ENCODE measurements at places on chromosomes 13 and 19.

- no peak for DNase-seq
These were observed 396.9 kb upstream of the SLITRK1 start for GRCh38 chr13:84279166-84279565.

GRCh38 chr19:28667348-28667977, 545.5 kb downstream of the UQCRFS1 start:
- no peak for DNase-seq

GRCh38 chr13:113959198-113959597, 14.7 kb downstream of the C13orf46 start:
- no peak for DNase-seq

GRCh38 chr13:52808842-52809219, 39.6 kb downstream of the PCDH8 start:
- DNase-seq: no peak

GRCh38 chr13:24142886-24143285, 17.6 kb upstream of the SPATA13 start:
- no peak for DNase-seq

GRCh38 chr19:56155124-56155687, 14.1 kb downstream of the ZNF444 start:
- no peak for DNase-seq

- peak; percentile 87 for DNase-seq
These were observed 38.6 kb downstream of the ELL start for GRCh38 chr19:18483119-18483890.

- DNase-seq: no peak
These were observed 16.2 kb downstream of the PCID2 start for GRCh38 chr13:113192279-113192678.

DNA sequence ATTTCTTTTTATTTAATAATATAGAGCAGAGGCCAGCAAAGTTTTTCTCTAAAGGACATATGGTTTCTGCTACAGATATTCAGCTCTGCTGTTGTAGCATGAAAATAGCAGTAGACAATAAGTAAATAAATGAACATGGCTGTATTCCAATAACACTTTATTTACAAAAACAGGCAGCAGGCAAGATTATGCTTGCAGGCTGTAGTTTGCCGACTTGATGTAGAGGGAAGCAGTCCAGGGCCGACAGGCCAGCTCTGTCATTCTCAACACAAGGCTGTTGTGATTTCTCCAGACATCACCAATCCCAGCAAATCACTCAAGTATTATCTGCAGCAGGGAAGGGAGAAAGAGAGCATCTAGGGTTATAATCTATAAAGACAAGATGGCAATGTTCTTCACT, 1062.5 kb upstream of the PCDH9 start:
- DNase-seq: no peak

DNA sequence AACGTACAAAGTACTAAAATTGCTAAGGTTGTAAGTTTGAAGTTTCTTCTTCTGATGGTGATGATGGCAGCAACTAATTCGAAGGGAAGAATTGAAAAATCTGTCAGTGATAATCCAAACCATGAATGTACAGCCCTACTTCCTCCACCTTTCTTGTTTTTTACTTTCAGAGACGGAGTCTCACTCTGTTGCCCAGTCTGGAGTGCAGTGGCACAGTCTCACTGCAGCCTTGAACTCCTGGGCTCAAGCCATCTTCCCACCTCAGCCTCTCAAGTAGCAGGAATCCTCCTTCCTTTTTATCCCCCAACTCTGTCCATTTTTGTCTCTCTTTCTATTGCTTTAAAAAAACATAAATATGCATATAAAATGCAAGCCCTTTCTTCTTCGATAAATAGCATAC, 112.3 kb upstream of the SOX21 start:
- DNase-seq: no peak

GRCh38 chr19:45166723-45167252, 6.0 kb upstream of the NKPD1 start:
- DNase-seq: no peak

DNA sequence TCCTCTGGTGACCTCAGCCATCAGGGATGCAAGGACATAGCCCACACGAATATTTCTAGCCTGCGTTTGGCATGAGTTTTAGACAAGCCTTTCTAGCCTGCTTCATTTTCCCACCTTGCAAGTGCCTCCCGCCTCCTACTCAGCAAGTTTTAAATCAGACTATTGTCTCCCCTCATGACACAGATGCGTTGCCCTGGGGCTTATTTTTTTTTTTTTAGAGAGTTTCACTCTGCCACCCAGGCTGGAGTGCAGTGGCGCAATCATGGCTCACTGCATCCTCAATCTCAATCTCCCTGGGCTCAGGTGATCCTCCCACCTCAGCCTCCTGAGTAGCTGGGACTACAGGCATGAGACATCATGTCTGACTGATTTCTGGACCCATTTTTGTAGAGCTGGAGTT, 14.6 kb downstream of the GJB2 start:
- DNase-seq: no peak

GRCh38 chr19:39430675-39431593, 4.8 kb downstream of the RPS16 start:
- DNase-seq: no peak

DNA sequence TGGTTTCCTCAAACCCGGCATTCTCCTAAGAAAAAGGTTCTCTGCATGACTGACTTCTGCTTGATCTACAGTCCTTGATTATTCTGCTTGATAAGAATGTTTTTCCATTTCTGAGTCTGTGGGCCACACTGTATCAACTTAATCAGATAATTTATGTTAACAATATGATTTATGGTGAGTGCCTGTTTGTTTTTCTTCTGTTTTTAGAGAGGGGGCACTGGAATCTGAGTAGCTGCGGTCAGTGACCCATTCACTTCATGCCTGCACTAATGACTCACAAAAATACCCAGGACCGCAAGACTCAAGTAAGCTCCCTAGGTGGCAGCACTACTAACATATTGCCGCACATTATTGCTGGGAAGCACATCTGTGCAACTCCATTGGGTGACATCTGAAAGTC, 542.3 kb upstream of the ATXN8OS start:
- peak; percentile 37 for DNase-seq

GRCh38 chr19:32350471-32350865, 5.1 kb downstream of the ZNF507 start:
- no peak for DNase-seq

DNA sequence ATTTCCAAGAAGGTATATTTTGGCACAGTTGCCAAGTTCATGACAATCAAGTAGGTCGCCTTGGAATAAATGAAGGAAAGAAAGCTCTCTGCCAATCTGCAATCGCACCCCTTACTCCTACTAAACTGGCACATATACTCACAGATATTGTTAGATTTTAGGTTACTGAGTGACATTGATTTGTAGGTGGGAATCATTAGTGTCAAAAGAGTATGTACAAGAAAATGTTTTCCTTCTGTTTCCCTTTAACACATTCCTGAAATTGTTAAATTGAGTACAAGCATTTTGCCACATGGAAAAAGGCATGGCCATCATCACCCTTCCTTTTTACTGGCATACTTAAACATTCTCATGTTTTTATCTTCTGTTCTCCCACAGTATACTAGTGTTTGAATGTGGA, 2868.3 kb upstream of the PCDH20 start:
- DNase-seq: no peak

DNA sequence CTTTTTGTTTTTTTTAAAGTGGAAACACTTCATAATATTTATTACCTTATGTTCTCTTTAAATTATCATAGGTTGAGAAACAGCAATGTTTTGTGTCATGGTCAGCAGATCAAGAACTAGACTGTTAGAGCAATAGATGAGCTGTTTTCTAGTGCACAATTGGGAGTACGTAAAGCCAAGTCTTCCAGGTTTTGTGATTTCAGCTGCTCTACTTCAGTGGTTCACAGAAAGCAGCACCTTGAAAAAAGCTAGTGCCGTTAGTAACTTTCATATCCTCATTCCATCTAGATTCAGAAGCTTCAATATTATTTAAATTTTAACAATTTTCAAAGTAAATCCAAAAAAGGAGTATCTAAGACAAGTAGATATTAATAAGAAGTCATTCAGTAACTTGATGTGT, 1.9 kb downstream of the GPR18 start:
- no peak for DNase-seq

GRCh38 chr13:113882267-113882630, 18.4 kb upstream of the GAS6 start:
- DNase-seq: no peak

- DNase-seq: no peak
These were observed 16.3 kb downstream of the TLE2 start for GRCh38 chr19:3012621-3013262.

GRCh38 chr19:19579533-19580361, 38.7 kb downstream of the PBX4 start:
- no peak for DNase-seq

GRCh38 chr19:4059891-4060620, 6.6 kb downstream of the ZBTB7A start:
- DNase-seq: no peak

DNA sequence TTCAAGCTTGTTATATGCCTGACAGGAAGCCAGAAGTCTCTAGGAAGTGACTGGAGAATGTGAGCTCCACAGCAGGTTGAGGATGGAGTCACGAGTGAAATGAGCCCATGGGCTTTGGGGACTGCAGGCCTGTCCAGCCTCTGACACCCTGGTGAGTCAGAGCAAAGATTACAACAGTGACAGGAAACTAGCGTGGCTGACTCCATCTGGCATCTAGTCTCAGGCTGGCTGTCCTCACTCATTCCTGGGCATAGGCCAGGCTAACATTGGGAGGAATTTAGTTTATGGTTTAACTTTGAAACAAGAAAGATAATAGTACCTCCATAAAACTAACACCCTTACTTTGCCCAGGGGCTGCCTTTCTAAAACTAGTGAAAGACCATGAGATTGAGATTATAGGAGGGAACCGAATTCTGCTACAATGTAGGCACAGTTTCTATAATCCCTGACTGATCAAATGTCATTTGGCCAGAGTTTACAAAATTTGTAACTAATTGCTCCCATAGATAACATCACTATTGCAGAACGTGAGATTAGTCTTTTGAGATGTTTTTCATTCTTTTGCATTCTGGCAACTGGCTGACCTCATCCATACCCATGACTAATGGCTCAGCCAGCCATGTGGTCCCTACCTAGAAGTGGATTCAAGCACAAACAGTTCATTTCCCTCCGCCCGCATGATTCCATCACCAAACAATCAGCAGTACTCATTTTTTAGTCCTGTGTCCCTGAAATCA, 28.4 kb downstream of the PSG1 start:
- no peak for DNase-seq

DNA sequence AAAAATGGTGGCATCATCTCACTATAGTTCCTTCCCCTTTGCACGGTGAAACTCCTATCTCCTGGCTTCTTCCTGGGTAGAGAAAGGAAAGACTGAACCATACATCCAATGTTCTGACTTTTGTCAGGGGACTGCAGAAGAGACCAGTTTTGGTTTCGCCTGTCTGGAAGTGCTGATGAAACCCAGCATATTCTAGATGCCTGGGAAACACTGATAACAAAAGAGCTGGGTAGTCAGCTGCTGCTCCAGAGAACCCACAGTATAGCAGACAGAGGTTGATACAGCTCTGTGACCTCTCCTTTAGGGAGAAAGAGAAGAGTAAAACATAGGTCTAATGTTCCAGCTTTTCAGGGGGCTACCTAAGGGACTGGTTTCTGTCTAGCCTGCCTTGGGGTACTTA, 695.3 kb downstream of the DIAPH3 start:
- no peak for DNase-seq

GRCh38 chr13:113538689-113539058, 45.9 kb upstream of the TFDP1 start:
- DNase-seq: no peak

- no peak for DNase-seq
These were observed 25.1 kb downstream of the CPB2 start for GRCh38 chr13:46079770-46080169.

- DNase-seq: no peak
These were observed 21.5 kb upstream of the OXGR1 start for GRCh38 chr13:97015661-97016350.

- peak; percentile 21 for DNase-seq
These were observed 23.2 kb upstream of the GPC5 start for GRCh38 chr13:91375116-91375729.

GRCh38 chr19:50368649-50369570, 3.5 kb upstream of the NAPSA start:
- peak; percentile 71 for DNase-seq

GRCh38 chr13:36436811-36437210, 4.5 kb downstream of the CCNA1 start:
- DNase-seq: no peak

DNA sequence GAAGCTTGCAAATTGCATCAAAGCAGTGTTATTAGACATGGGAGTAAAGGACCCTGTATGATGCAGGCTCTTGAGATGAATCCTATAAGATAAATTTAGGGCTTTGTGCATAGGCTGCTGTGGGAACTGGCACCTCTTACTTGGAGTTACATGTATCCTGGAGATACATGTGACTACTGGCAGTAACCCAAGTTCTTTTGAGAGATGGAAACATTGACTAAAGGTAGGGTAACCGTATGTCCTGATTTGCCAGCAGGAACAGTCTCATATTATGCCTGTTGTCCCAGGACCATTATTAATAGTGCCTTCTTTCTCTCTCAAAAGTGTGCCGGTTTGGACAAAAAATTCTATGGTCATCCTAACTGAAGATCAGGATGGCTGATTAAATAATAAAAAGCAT, 195.4 kb downstream of the LACC1 start:
- no peak for DNase-seq

DNA sequence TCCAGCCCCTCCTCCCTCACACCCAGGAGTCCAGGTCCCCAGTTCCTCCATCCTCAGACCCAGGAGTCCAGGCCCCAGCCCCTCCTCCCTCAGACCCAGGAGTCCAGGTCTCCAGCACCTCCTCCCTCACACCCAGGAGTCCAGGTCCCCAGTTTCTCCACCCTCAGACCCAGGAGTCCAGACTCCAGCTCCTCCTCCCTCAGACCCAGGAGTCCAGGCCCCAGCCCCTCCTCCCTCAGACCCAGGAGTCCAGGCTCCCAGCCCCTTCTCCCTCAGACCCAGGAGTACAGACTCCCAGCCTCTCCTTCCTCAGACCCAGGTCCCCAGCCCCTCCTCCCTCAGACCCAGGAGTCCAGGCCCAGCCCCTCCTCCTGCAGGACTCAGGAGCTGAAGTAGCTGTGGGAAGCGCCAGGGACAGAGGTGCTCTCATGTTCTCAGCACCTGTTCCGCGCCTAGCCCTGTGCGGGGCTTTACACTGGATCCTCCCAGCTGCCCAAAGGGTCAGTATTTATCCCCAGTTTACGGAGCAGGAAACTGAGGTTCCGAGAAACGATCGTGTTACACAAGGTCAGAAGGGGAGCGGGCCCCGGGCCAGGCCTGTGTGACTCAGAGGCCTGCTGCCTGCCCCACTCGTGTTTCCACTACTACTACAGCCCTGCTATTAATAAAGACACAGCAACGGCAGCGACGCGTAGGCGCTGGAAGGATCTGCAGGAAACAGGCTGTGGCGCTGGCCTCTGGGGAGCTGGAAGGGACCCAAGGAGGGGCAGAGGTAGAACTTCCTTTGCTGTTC, 1.7 kb upstream of the SBK3 start:
- DNase-seq: no peak

- no peak for DNase-seq
These were observed 79.3 kb upstream of the GPR183 start for GRCh38 chr13:99386495-99386894.

DNA sequence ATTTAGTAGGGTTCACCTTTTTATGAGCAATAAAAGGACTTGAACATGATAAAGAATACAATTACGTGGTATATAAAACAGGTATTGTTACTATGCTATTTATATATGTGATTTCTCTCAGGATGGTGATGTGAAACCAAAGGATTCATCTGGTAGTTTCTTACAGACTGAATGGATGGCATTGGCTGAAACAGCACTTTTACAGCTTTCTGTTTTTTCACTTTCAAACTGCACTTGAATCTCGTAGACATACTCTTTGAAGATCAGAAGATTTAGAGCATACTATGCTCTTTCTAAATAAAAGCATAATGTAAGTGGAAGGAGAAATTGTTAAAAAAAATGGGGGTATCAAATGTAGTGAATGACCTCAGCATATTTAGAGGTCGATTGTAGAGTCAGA, 354.8 kb downstream of the HS6ST3 start:
- no peak for DNase-seq
